Muscle of leg (tissue), 16 donors: ENCODE measurements at places on chromosomes 11 and 22. TPM values are rescaled to one million over a fixed set of nuclear protein-coding genes. Genes with fewer than 3 reads are reported as not detected.

Gene FOSL1
- 0.39 TPM for polyA plus RNA-seq

Gene CCDC73
- polyA plus RNA-seq: 0.03 TPM

Gene RIBC2
- 3.1 TPM for polyA plus RNA-seq

- DNase-seq: no peak
Observed at GRCh38 chr11:2569731-2570210, 125.0 kb downstream of the KCNQ1 start.

DNA sequence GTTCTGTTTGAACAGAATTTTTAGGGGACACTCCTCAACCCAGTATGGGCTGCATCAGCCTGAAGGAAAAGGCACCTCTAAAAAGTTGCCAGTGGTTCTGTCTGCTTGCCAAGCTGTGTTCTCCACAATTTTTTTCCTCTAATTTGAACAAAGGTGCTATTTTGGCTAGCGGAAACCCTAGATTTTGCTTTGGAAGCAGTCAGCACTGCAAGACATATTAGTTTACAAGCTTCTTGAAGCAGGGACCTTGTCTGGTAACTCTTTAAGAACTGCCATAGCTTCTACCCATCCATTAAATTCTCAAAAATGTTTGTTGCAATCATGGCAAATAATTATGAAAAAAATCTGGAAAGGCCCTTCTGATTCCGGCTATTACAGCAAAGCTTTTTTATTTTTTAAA, 75.6 kb upstream of the HEPHL1 start:
- no peak for DNase-seq
